SK-N-SH treated with all-trans-retinoic acid at 6 μM for 48 hours (cell line): ENCODE measurements at places on chromosomes 6 and 20.

DNA sequence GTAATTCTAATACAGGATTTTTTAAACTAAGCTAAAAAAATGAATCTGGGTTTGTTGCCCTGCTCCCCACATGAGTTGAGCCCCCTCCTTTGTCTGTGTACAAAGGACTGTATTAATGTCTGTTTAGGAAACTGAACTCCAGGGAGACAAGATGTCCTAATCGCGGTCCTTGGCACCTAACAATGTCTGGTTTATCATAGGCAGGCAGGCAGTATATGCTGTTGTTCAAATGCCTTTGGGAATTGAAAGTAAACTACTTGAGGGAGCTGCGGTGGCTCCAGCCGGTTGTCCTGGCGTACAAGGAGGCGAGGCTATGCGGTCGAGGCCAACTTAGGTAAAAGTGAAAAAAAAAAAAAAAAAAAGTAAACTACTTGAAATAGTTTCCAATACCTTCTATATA, 98.5 kb downstream of the TULP4 start:
- ATAC-seq = no peak

- no peak for ATAC-seq
Observed at GRCh38 chr20:22675341-22675740, 91.0 kb upstream of the FOXA2 start.

- ATAC-seq = no peak
Observed at GRCh38 chr6:106426250-106426970, 65.9 kb downstream of the CRYBG1 start.

- ATAC-seq = no peak
Observed at GRCh38 chr6:3881711-3882421, 32.7 kb downstream of the FAM50B start.

GRCh38 chr20:45275338-45275737, 21.0 kb upstream of the SLPI start:
- ATAC-seq = no peak

DNA sequence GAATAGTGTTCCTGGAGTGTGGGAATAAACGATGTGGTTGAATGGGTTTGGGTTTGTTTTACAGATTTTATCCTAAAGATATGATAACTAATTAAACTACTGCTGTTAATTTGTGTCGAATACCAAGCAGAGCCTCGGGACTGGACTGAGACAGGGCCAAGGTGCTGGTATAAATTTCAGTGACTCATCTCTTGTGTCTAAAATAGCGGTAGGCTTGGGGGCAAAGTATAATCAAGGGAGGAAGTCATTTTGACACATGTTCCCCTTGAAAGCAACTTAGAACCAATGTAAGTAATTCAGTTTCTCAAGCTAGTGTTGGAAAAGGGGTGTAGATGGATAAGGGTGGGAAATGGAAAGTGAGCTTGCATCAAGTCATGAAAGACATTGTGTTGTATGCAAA, 108.4 kb downstream of the PLCB4 start:
- no peak for ATAC-seq

DNA sequence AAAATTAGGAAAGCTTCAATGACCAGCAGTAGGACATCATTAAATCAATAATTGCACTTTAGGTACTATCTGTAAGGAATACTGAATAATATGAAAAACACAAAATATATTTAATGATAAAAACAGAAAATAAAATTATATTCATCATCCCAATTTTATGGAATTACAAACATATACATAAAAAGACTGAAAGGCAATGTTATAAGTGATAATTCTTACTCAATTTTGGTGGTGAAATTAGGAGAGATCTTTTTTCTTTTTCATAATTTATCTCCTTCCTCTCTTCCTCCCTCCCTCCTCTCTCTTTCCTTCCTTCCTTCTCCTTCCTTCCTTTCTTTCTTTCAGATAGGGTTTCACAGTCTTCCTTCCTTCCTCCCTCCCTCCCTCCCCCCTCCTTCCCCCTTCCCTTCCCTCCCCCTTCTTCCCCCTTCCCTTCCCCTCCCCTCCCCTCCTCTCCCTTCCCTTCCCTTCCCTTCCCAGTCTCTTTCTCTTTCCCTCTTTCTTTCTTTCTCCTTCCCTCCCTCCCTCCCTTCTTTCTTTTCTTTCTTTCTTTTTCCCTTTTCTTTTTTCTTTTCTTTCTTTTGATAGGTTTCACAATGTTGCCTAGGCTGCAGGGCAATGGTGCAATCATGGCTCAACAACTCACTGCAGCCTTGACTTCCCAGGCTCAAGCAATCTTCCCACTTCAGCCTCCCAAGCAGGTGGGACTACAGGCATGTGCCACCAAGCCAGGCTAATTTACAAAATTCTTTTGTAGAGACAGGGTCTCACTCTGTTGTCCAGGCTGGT, 36.8 kb downstream of the RSPH3 start:
- ATAC-seq = no peak

- ATAC-seq = peak; percentile 84
Observed at GRCh38 chr6:106979435-106979884, 4.9 kb upstream of the CD24 start.

GRCh38 chr20:4896971-4897497, 104.3 kb downstream of the SLC23A2 start:
- no peak for ATAC-seq

DNA sequence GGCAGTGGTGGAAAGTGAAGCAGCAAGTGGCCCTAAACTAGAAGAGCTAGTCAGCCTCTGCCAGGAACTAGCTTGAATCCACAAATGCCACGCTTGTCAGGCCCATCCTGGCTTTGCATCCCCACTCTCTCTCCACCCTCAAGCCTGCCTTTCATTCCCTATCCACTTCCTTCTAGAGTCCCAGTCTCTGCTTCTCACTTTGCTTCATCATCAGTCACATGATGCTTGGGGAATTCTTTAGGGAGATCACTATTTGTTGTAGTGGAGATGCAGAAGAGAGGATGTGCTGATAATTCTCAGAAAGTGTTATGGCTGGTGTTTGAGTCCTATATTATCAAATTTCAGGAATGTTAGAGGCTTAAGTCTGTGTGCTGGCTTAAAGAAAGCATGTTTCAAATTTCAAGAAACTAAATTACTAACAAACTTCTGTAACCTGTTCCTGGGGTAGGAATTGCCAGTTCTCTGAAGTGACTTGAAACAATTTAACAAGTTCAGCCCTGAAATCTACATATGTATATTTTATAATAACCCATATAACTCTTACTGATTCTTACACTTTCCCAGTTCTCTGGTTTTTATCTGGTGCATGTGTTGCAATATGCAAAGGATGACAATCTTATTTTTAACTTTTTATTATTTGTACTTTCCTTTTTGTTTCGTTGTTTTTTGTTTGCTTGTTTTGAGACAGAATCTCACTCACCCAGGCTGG, 7.5 kb downstream of the TRIM39 start:
- no peak for ATAC-seq

DNA sequence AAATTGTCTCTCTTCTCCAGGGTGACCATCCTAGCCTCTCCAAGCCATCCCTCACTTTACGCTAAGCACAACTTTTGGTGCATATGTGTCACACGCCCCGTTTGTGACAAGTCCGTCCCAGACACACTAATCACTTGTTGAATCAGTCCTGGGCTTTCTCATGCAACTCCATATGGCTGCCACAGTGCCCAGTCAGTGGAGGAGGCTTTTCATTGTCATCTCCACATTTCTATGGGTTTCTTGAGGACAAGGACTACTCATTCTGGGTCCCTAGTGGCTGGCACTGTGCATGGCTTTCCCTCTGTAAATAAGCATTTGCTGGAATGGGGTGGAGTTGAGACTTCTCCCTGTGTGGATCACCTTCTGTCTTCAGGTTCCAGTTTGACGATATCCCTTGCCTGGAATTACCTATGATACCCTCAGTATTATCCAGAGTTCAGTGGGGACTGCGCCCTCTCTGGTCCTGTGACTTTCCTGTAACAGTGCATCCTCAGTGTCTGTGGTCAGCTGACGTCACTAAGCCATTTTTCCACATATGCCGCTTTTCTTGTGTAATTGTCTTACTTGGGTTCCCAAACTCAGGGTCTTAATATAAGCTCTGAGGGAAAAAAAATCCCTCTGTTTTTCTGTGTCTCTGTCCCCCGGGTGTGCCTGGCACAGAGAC, 59.8 kb upstream of the MYL9 start:
- peak; percentile 17; the same call in 1 of the 3 replicates for ATAC-seq

GRCh38 chr6:55450005-55450404, 122.7 kb downstream of the GFRAL start:
- no peak for ATAC-seq

- ATAC-seq = no peak
Observed at GRCh38 chr6:33813990-33814985, 10.5 kb upstream of the MLN start.

GRCh38 chr6:63799813-63800212, 164.2 kb downstream of the PHF3 start:
- no peak for ATAC-seq

DNA sequence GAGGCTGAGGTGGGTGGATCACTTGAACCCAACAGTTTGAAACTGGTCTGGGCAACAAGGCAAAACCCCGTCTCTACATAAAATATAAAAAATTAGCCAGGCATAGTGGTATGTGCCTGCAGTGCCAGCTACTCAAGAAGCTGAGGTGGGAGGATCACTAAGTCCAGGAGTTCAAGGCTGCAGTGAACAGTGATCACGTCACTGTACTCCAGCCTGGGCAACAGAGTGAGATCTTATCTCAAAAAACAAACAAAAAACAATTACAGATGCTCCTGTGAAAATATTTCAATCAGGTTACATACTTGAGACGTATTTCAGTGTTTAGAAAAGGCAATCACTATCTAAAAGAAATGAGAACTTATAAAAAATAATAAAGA, 33.8 kb downstream of the RANBP9 start:
- no peak for ATAC-seq

- no peak for ATAC-seq
Observed at GRCh38 chr20:50909413-50909812, 21.8 kb downstream of the ADNP start.

DNA sequence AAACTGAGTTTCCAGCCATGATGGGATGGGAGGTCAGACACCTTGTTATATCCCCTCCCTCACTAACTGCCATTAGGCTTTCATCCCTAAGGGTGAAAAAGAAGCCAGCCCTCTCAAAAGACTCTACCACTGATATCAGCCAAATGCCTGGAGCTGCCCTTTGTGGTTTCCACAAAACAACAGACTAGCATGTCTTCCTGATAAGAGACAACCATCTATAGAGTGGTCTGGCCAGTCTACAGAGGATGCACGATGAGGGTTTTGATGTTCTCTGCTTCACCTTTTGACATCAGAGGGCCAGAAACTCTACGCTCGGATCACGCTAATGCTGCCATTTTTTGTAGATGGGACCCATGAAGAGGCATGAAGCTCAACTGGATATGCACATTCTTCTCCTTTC, 61.7 kb upstream of the ARHGAP18 start:
- no peak for ATAC-seq

- ATAC-seq = no peak
Observed at GRCh38 chr6:128028183-128028582, 127.3 kb upstream of the THEMIS start.

GRCh38 chr6:106974336-106974998, at the start of gene CD24:
CD24 (minus strand) TSS chr6:106974729; CDS start chr6:106974646, 83 bp downstream.
- peak; percentile 27; the same call in 2 of the 3 replicates for ATAC-seq

GRCh38 chr20:60056407-60057122, 98.3 kb downstream of the CDH26 start:
- ATAC-seq = no peak

- peak; percentile 62 for ATAC-seq
Observed at GRCh38 chr6:44415873-44416502, 28.5 kb downstream of the CDC5L start.

GRCh38 chr20:16491294-16491905, 81.8 kb downstream of the KIF16B start:
- ATAC-seq = no peak

- ATAC-seq = no peak
Observed at GRCh38 chr6:24284006-24284405, 73.9 kb downstream of the DCDC2 start.

DNA sequence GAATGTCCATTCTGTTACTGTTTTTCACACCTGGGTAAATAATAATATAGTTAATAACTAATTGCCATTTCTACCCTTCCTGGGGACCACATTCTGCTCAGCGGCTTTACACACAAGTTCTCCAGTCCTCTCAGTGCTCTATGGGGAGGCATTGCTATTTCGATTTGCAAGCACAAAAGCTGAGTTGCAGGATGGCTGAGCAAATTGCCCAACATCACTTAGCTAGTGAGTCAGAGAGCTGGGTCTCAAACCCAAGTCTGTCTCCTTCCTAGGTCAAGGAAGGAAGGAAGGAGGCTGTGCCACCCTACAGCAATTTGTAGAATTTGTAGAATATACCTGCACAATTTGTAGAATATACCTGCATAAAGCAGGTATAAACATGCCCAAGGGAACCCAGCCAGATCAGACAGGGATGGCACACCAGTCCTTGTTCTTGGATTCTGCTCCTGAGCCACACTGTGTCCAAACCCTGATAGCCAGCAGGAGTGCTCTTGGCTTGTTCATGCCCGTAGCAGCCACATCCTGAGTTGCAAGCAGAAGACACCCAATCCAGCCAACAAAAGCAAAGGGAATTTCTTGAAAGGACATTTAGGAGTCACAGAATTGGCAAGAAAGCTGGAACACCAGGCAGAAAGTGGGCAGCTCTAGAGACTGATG, 56.9 kb downstream of the LY86 start:
- no peak for ATAC-seq

DNA sequence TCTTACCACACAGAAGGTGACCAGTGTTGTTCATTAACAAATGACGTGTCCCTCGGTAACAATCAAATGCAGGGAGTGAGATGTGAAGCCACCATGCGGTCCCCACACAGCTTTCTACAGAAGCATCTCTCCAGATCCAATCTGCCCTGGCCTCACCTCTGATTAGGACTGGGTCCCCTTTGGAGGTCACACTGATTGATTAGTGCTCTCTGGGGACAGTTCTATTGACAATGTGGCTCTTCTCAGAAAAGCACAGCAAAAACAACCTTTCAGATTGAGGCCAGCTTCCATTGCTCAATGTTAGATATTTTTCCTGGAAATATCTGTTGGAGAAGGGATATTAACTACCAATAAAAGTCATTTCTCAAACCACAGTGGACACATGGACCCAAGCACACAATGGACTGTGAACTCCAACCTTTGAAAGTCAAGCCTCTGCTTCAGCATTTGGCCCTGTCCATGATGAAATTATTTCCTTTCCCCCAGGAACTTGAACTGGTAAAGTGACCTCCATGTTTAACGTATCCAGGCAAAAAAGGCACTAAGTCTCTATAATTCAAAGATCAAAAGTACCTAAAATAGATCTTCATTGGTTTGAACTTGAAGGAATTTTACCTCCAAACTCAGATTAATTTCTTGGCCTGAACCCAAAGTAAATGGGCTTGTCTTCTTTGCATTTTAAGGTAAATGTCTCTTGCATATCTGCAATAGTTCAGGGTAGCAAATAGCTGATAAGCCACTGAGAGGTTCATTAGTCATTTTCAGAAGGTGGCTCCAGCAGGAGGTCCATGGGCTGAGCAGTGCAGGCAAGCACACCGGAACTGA, 118.5 kb downstream of the FOXA2 start:
- ATAC-seq = no peak

DNA sequence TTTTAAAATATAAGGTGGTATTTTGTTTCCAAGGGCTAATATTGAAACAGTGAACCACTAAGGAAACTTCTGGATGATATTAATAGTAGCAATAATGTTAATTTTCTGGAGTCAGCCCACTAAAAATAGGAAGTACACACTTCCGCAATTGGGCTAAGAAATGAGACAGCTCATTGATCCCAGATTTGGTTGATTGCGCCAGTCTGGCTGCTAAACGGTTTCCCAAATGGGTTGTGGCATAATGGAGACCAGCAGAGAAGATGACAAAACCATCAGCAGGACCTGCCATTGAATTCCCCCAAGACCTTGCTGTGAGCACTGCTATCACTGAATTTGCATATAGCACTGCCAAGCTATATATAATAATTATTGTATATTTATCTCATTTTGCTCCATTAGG, 71.2 kb upstream of the SGK1 start:
- no peak for ATAC-seq
